ENCODE measurements at places on chromosomes 1 and 21.
A peak's percentile ranks its signal among the peaks of the same experiment; 100 is the strongest.

GRCh38 chr21:20259031-20259867 is 739.0 kb upstream of the NCAM2 start:
- DNase-seq, result no peak

DNA sequence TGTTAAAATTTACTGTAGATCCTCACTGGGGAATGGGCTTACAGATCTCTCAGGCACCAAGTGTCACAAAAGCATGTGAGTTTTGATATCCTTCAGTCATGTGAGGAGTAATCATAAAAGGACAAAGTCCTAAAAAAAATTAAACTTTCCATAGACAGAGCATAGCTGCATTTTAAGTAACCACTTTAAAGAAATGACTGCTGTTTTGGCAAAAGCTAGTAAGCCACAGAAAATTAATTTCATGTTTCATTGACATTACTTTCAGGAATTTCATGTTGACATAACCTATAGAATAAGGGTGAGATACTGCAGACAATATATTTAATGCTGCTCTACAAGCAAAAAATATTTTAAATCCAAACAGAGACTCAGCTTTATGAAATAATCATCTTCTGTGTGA is 156.3 kb downstream of the LYPLAL1 start:
- DNase-seq, result no peak

DNA sequence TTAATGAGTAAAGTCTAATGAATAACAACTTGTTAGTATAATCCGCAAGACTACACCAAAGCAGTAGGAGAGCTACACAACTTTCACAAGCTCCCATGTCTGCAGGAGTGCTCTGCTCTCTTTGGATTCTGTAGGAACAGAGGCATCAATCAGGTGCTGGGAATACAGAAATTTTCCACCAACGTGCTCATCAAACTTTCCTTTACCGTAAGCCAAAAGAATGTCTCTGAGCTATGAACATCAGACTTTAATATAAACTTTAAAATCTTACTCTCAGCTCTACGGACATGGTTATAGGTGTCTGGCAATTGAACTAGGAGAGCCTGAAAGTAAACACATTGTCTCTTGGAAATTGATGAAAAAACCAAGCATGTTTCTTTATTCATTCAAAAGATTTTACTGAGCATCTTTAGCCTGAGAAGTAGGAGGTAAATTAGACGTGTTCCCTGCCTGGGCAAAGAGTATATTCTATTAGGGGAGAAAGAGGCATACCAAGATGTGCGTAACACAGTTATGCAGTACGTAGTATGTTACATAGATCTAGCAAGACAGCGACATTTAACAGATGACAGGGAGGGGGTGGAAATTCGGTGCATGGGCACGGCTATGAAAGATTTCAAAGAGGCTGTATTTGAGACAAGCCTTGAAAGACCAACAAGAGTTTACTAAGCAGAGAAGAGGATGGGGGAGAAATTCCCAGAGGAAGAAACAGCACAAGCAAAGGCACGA is 85.2 kb downstream of the TM2D1 start:
- no peak for DNase-seq

- no peak for DNase-seq
Observed at GRCh38 chr1:226363801-226364513, 43.9 kb downstream of the PARP1 start.

GRCh38 chr1:151574575-151575529 is 34.7 kb downstream of the TUFT1 start:
- peak; percentile 36 for DNase-seq

GRCh38 chr1:91556556-91556955 is 55.9 kb downstream of the CDC7 start:
- no peak for DNase-seq

GRCh38 chr1:242128951-242129502 is 130.1 kb upstream of the MAP1LC3C start:
- no peak for DNase-seq

DNA sequence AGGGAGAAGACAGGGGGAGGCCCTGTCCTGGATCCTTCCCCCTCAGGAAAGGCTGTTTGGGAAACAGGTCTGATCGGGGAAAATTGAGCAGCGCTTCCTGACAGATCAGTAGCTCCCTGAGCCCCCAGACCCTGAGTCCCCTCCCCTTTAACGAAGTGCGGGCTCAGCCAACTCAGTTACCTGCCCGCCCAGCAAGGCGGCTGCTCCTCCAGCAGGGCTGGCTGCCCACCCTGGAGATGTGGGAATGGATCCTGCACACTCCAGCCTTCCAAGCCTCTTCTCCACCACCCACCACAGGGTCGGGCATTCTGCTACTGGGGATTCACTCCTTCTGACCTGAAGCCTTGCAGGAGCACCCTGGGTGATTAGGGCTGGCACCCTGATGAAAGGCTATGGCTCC is 27.6 kb upstream of the LAPTM5 start:
- no peak for DNase-seq

GRCh38 chr1:42322577-42322976 is 12.5 kb downstream of the FOXJ3 start:
- no peak for DNase-seq

DNA sequence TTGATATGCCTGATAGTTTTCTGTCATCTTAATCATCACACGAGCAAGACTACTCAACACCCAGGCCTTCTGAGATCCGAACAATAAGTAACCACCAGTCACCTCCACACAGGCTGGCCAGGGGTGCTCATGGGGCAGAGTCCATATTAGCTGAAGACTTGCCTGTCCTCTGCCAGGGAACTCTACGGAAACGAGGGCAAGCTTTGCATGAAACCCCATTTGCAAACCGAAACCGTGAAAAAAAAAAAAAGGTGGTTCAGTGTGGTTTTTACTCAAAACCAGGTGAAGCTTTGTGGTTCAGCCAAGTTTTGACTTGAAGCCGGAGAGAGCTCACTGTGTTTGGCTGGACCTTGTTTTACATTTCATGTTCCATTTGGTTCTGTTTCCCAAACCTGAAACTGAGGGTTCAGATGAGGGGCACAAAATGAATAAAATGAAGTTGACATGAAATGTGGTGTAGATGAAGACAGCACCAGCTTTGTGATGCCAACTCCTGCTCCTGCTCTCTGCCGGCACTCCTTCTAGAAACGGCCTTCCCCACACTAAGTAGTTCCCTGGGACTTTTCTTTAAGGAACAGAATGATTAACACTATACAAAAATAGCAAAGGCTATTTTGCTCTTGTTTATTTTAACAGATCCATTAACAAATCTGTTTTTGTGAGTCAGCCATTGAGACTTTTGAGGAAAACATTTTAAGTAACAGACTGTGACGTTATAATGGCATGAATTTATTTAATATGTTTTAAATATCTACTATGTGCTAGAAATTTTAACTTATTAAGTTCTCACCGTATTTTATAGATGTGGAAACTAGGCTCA is 74.7 kb downstream of the RUNX1 start:
- DNase-seq, result peak; percentile 35

GRCh38 chr1:30743584-30744059 is 14.0 kb downstream of the LAPTM5 start:
- DNase-seq, result peak; percentile 86

- no peak for DNase-seq
Observed at GRCh38 chr1:119083980-119084379, 56.5 kb downstream of the WARS2 start.

DNA sequence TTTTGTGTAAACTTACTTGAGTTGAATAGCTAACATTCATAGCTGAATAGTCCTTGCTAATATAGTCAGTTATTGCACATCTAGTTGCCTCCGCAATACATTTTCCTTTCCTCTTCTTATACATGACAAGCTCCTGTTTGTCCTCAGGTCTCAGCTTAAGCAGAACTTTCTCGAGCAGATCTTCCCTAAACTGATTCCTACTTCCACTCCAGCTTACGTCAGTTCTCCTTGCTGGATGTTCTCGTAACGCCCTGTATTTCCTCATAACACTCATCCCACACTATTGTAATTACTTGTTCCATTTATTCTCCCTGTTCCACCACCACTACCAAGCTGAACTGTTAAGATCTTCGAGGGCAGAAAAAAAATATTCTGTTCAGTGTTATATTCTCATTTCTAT is 15.1 kb upstream of the OMA1 start:
- no peak for DNase-seq

DNA sequence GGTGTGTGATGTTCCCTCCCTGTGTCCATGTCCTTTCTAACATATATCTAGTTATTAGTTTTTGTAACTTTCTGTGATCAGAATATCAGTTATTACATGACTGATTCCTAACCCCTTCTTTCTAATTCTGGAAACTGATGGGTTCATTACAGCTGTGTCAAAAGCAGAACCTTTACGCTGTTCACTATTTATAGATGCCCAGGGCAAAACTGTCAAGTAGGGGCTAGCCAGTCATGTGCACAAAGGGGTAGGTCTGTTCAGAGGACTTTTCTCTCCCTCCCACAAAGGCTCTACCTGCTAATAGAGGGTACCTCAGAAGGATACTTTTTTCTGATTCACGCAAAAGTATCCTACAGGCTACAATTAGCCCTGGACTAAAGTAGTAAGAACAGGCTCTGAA is 79.2 kb downstream of the NRDC start:
- no peak for DNase-seq

DNA sequence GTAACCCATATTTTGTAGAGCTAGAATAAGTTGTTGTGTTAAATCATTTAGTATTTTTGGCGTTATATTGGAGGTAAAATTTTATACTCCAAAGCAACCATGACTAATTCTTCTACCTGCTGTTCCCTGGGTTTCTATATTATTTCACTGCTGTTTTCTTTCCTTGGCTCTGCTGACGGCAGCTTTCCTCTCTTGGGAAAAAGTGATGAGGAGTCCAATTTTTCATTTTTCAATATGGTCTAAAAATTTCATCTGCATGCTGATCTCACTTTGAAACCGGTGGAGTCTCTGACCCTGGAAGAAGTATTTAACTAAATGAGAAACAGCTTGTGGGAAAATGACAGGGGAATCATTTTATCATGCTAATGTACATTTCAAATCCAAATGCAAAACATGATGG is 110.2 kb downstream of the IFI44 start:
- DNase-seq, result no peak

DNA sequence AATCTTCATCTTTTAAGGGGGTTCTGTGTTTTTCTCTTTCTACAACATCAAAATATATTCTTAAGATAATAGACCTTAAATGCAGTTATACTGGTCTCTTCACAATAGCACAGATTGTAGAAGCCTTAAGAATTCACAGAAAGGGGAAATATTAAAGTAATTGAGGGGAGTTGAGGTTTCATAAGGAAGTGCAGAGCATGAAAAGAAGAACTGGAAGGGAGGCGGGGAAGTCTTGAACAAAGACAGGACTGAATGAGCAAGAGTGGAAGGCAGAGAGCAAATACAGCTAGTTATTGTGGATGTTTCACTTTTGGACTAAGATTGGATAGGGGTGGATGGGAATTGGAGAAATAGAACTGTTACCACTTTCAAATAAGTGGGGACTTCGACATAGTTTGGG is 67.7 kb downstream of the PTGER3 start:
- no peak for DNase-seq

GRCh38 chr1:224223819-224224714 is 41.0 kb downstream of the DEGS1 start:
- DNase-seq, result no peak
